ENCODE measurements at places on chromosomes 4 and X.

DNA sequence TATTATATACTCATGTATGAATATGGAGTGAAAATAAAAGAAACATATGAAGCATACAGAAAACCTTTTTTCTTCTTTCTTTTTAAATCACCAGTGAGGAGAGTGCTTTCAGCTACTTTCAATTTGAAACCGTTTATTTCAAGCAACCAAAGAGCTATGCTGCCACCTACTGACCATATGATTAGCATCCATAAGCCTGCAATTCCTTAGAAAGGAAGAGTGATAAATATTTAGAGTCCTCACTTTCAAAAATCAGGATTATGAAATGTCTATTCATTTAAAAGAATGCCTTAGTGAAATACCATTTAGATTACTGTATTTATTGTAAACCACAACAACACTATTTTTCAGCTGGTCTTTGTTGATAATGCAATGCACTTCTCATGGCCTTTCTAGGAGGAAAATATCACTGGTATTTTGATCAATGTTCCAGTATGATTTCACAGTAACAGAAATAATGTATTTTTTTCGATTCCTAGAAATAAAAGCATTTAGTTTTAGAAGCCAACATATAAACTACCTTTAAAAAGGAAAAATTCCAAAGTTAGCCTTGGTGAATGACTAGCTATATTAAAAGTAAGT, 667.6 kb downstream of the PCDH18 start:
- DNase-seq, result peak; percentile 85

DNA sequence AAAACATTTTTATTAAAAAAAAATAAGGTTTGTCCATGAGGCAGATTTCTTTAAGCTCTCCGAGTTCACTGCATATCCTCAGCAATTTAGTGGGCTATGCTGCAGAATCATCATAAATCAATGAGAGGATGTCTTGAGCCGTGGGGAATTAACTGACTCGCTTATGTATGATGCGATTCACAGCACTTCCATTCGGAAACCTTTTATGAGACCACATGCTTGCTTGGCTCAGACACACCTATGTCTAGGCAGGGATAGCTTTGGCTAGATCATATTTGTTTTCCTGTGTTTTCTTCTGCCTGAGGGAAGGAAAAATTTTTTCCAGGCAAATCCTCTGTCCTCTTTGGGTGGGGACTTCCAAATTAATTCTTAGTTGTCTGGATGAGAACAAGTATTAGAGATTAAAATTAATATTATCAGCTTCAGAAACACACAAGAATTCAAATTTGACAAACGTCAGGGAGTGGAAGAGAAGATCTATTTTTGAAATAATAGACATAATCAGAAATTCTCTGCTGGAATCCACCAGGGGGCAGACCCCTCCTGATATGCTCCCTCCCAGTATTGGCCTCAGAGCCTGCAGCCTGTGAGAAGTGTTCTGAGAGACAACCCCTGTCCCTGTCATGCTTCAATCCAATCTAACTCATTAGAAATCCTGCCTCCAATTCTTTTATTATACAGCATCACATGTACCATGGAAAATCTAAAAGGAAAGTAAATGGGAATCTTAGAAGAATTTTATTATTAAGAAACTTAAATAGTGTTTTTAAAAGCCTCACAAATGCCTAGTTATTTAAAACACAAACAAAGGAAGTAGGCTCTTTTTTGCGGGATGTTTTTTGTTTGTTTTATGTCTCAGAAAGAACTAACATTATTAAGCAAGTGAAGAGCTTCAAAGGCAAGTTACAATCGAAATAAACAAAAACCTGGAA, 345.1 kb upstream of the TACR3 start:
- DNase-seq, result peak; percentile 72

DNA sequence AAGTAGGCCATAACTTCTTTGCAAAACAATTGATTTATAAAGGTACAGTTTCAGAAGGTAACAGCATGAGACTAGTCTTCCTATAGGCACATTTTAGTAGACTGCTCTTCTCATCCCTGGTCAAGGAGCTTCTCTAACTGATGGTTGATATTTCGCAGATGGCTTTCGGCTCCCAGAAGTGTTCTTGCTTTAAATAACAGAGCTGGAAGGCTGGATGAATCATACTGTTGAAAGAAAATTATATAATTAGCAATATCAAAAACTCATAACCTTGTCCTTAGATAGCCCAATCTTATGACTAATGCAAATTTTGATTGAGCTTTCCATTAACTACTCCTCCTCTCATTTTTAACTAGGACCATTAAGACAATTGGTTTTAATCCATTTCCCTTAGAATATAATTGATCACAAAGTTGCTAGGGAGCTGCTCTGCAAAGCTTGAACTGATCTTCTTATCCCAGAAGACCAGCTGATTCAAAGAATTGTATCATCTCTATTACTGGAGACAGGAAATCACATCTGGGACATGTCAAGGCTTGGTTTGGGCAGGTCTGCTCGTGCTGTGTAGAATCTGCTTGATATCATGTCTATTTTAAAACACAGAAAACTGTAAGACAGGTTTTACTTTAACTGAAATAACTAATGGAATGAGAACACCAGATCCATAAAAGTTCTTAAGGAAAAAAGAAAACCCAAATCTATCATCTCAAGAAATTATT, 38.6 kb downstream of the CENPU start:
- DNase-seq, result peak; percentile 26

DNA sequence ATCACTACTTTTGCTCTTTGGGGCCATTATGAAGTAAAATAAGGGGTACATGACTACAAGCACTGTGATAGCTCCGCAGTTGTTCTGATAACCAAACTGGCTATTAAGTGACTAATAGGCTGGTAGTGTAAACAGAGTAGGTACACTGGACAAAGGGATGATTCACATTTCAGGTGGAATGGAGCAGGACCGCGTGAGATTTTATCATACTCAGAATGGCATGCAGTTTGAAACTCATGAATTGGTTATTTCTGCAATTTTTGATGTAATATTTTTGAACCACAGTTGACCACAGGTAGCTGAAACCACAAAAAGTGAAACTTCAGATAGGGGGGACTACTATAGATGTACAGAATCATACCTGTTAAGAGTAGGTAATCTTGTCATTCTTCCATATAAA, 55.8 kb downstream of the PAK3 start:
- DNase-seq, result no peak

- peak; percentile 5 for DNase-seq
These were observed 29.9 kb downstream of the TBL1X start for GRCh38 chrX:9494771-9495170.

GRCh38 chrX:20265221-20265725, 1.4 kb downstream of the RPS6KA3 start:
- DNase-seq, result peak; percentile 69

DNA sequence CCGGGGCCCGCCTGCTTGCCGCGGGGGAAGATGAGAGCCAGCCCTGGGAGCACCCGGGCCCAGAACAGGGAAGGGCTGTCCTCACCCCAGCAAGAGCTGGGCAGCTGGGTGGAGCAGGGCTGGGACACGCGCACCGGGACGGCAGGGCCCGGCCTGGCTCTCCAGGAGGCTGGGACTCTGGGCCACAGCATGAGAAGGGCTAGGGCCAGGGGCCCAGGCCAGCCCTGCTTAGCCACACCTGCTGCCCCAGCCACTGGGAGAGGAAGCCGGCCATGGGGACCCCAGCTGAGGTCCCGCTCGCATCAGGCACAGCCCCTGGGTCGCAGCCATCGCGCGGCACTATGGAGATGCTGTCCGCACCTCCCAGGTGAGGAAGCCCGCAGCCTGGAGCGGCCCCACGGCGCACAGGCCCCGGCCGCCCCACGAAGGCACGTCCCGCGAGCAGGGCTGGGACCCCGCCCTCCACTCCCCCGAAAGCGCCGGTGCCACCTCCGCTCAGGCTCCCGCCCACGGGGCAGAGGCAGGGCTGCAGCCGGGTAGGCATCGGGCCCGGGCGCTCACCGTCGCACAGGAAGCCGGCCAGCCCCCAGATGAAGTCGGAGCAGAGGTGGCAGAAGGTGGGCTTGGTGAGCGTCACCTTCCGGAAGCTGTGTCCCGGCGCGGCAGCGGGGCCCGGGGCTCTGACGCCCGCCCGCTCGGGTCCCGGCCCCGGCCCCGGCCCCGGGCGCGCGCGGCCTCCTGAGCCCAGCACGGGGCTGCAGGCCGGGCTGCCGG, 531 bp downstream of the DGKQ start:
- peak; percentile 20 for DNase-seq

GRCh38 chr4:121666091-121666679, 30.6 kb downstream of the ANXA5 start:
- no peak for DNase-seq

- peak; percentile 53 for DNase-seq
These were observed 12.6 kb downstream of the SGMS2 start for GRCh38 chr4:107837317-107837716.

GRCh38 chr4:124907881-124908280, 195.3 kb upstream of the ANKRD50 start:
- no peak for DNase-seq

DNA sequence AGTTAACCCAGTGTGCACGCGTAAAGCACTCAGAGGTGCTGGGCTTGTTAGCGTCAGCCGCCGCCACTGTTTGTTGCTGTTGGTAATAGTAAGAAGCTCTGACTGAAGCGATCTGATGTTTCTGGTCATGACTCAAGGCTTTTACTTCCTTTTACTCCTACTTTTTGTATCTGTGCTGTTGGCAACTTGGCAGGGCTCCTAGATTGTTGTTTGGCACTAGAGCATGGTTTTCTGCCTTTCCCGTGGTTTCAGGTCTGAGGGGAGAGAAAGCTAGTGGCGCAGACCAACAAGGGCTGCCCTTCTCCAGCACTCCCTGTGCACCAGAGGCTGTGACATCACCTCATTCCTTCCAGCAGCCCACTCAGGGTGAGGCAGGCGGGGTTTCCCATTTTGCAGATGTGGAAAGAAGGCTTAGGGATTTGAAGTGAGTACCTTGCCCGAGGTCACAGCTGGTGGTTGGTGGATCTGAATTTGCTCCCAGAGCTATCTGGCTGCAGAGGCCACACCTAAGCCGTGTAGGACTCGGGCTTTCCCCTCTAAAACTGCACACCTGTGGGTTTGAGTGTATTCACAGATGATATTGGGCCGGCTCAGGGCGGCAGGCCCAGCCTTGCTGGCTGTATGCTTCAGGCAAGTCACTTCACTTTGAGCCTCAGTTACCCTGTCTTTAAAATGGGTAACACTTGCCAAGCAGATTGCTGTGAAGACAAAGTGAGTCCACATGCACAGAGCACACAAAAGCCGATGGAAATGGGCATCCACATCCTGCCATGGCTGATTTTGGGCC, 51.2 kb upstream of the TADA2B start:
- peak; percentile 94 for DNase-seq
